ENCODE measurements at places on chromosomes 11 and 22.

- DNase-seq: no peak
These were observed 16.3 kb downstream of the ADORA2A start for GRCh38 chr22:24443668-24444067.

DNA sequence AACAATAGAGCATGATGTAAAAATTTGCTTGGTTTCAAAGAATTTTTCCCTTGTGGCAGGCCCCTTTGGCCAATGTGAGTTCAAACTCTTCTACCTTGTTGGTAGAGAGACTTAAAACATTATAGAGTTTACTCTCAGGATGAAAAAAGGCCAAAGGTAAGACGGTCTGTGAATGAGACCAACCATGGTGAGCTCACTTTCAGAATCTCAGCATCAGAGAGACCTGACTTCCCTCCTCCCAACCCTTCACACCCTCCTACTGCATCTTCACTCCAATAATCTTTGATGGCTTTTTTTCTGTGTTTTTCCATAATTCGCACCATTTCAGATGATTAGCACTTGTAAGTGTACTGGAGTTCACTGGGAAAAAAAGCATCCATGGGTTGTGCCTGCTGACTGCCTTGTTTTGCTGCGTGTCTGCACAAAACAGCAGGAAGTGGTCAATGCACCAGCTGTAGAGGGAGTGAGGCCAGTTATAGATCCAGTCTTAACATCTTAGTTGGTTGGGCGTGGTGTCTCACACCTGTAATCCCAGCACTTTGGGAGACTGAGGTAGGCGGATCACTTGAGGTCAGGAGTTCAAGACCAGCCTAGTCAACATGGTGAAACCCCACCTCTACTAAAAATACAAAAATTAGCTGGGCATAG is 64.1 kb downstream of the SLC1A2 start:
- no peak for DNase-seq

DNA sequence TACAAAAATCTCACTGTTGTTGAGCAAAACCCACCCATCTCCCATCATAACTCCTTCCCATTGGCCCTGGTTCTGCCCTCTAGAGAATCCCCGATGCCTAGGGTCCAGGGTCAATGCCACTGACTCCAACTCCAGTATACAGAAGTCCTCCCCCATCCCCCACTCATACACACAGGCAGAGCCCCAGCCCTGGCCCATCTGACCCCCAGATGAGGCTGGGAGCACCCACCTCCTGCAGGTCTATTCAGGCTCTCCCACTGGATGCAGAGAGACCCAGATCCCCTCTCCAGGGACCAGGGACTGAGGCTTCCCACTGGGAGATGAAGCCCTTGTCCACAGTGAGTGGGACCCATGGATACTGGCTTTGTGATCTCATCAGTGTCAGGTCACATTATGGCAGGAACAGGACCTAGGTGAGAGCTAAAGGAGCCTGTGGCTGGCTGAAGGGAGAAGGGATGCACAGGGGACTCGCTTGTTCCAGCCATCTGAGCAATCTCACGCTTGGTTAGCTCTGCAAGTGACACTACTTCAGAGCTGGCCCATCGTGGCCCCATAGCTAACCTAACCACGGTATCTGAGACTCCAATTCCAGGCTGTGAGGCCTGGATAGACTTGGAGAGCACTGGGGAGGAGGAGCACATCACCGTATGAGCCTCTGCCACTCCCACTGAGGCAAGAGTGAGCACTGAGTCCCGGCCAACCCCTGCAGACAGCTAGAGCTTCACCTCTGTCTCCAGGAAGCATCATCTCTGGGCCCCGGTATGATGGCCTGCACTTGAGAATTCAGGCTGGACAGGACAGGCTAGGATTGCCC is 35.7 kb downstream of the TRIM29 start:
- no peak for DNase-seq

DNA sequence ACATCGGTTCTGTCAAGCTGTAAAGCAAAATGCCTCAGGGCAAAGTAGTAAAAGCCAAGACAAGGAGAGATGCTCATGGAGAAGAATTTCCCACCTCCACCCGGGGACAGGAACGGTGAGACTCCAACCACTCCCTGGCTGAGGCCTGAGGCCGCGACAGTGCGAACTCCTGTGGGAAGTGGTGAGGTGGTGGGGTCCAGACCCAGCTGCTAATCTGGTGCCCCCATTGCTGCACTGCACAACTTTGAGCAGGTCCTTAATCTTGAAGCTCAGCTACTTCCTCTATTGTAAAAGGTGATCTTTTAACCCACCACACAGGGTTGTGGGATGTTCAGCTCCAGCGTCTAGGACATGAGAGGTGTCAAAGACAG is 83.9 kb downstream of the ZC3H12C start:
- DNase-seq: no peak

- DNase-seq: no peak
These were observed 27.7 kb downstream of the LRRC4C start for GRCh38 chr11:41431784-41432183.

GRCh38 chr11:3615998-3616397 is 25.8 kb downstream of the ART5 start:
- DNase-seq: no peak

GRCh38 chr11:103651341-103651998 is 385.0 kb upstream of the DDI1 start:
- DNase-seq: no peak

DNA sequence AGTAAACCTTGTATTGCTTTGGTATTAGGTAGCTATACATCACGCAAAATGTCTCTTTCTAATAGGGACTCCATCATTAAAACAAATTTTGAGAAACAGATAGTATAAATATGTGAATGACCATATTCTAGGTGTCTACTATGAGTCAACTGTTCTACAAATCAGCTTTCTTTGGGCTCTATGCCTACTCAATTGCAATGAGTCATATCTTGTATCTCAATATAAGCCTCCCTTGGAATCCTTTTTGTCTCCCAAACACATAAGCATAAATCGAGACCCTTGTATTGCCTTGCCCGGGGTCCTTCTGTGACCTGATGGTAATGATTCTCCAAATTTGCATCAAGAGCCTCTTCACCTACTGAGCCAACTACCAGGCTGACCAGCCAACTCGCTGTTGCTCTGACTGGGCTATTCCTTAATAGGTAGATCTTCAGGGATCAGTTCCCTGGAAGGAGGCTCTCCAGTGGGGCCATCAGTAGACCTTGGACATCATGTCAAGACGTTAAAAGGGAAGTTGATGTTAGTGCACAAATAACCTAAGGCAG is 22.2 kb downstream of the BLID start:
- DNase-seq: no peak

GRCh38 chr22:47432683-47433082 is 670.2 kb downstream of the TBC1D22A start:
- DNase-seq: no peak

- DNase-seq: no peak
These were observed 16.6 kb downstream of the SEC14L3 start for GRCh38 chr22:30455075-30455840.

GRCh38 chr11:118771547-118772288 is 19.2 kb downstream of the DDX6 start:
- DNase-seq: no peak

DNA sequence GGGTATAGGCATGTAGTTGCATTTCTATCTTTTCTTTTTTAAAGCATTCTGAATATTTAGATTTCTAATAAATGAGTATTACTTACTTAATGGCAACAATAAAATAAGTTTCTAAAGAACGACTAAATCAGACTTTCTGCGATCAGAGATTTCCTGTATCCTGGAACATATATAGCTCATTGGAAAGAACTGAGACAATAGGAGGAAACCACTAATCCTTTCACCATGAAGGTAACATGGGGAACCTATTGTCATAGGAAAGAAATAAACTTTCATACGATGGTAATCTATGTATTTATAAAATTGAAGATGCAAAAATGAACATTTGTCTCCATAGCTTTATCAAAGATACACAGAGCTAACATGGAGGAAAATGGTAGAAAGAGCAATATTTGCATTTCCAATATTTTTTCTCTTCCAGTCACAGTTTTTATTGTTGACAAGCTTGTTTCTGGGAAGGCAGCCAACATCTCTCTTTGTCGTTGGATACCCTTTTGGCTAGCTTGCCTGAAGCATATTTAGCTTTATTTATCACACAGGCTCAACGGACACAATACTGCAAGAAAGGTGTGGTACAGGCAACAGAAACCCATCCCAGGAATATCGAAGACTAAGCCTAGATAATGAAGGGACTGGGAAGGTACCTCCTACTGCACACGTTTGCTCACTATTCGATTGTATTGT is 293.3 kb upstream of the MPPED2 start:
- no peak for DNase-seq

- no peak for DNase-seq
These were observed 7.4 kb downstream of the WEE1 start for GRCh38 chr11:9580894-9581293.

- no peak for DNase-seq
These were observed 15.1 kb downstream of the SCGB1A1 start for GRCh38 chr11:62433904-62434276.

GRCh38 chr11:33875621-33876294 is 16.1 kb downstream of the LMO2 start:
- no peak for DNase-seq

DNA sequence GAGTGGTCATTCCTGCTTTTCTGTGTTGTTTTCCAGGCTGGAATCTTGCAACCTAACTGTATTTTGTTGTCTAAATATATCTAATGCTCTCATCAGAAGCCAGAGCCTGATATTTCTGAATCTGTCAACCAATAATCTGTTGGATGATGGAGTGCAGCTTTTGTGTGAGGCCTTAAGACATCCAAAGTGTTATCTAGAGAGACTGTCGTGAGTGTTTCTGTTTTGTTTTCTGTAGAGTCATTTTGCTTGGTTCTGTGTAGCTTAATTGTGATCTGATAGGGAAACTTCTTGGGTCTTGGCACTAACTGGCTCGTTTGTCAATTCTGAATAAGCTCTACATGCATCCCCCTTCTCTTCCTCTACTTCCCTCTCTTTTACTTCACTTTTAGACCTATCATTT is 31.2 kb upstream of the RBMXL2 start:
- no peak for DNase-seq

Data from occipital lobe (tissue), 3 donors.